ENCODE measurements at places on chromosomes 3 and 15.

DNA sequence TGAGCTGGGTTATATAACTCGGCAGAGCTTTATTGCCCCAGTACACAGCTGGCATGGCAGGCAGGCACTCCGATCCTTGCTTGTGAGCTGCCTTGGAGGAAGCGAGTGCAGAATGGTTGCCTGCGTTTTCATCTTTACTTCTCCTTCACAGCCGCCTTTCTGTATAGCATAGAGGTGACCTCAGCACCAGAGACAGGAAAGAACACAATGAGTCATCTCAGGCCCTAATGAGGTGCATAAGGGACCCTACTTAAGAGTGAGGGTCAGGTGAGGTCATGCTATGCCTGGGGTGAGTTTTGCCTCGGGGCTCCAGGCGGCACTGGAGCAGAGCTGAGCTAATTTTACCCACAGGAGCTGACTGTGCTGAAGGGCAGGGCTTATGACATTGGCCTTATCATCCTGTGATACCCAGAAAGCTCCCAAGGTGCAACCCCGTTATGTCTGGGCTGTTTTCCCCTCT is 43.5 kb downstream of the LPP start:
- no peak for DNase-seq

GRCh38 chr3:112745567-112746248 is 101.0 kb downstream of the CD200R1L start:
- DNase-seq, result no peak

DNA sequence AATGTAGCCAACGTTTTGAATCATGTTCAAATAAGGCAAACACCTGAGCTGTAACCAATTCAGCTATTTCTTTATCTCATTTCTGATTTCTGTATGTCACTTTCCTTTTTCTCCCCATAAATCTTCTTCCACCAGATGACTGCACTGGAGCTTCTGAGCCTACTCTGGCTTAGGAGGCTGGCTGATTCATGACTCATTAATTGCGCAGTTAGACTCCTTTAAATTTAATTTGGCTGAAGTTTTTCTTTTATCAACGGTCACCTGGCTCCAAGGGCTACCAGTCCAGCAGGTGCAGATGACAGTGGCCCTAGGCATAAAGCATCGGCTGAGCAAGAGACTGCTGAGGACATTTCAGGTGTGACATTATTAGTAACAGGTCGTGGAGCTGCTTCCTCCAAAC is 39.6 kb upstream of the ITGA11 start:
- DNase-seq, result no peak

GRCh38 chr15:66834881-66835878 is 133.1 kb downstream of the SMAD6 start:
- DNase-seq, result no peak

GRCh38 chr3:45560281-45560971 is 34.1 kb upstream of the LIMD1 start:
- DNase-seq, result no peak

GRCh38 chr15:51119120-51119519 is 24.4 kb upstream of the TNFAIP8L3 start:
- no peak for DNase-seq

All from hepatic stellate cell (primary cell).